Stimulated activated CD4-positive, alpha-beta T cell treated with anti-CD3 and anti-CD28 coated beads, TNF-alpha, amount 100 ng/mL, for 1 hour (primary cell): ENCODE measurements at places on chromosomes 7 and 10.

DNA sequence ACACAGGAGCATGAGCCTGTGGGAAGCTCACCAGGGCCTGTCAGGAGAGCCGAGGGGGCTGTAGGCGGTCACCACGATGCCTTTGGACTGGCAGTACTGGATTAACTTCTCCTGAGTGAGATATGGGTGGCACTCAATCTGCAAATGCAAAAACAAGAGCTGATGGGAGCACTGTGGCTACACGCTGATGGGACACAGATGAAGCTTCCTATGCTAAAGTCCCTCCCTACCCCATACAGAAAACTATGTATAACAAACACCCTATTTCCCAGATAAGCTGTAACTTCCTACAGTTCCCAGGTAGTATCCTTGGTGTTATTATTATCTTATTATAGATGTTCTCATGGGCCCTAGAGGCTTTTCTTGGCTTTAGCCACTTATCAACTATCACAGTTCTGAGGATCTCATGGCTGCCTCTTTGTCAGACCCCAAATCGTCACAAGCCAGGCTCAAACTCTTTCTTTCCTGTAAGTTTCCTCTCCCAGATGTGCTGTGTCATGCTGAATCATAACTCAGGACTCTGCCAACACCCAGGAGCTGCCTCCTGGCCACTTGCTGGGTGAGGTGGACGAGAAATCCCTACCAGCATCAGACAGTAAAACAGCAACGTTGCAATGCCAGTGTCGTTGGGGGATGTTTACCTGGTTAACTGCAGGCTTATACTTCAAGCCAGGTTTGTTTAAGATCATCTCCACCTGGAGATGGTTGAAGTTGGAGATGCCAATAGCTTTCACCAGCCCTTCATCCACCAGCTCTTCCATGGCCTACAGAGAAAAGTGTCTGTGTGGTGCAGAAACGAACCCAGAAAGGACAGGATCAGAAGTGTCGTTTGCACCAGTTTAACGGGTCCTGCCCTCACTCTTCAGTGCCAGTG is 10.3 kb downstream of the AKR1B1 start:
- no peak for DNase-seq

GRCh38 chr10:43681220-43681619 is 32.5 kb upstream of the ZNF32 start:
- DNase-seq = no peak

GRCh38 chr7:4249241-4249640 is 432.9 kb upstream of the FOXK1 start:
- DNase-seq = no peak

GRCh38 chr7:28055161-28055544 is 125.4 kb downstream of the JAZF1 start:
- DNase-seq = no peak

DNA sequence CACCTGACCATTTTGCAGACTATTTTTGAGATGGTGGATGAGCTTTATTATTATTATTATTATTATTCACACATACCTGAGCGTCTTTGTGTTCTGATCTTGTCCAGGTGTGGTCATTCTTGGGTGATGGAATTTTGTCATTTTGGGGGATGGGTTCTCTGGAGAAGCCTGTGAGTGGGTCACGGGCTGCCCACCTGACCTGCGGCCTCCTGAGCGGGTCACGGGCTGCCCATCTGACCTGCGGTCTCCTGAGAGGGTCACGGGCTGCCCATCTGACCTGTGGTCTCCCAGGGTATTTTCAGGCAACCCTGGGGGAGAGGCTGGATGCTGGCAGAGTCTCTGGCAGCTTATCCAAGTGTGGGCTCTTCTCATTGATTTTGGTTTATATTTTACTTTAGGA is 7.3 kb downstream of the SCART1 start:
- DNase-seq = no peak

DNA sequence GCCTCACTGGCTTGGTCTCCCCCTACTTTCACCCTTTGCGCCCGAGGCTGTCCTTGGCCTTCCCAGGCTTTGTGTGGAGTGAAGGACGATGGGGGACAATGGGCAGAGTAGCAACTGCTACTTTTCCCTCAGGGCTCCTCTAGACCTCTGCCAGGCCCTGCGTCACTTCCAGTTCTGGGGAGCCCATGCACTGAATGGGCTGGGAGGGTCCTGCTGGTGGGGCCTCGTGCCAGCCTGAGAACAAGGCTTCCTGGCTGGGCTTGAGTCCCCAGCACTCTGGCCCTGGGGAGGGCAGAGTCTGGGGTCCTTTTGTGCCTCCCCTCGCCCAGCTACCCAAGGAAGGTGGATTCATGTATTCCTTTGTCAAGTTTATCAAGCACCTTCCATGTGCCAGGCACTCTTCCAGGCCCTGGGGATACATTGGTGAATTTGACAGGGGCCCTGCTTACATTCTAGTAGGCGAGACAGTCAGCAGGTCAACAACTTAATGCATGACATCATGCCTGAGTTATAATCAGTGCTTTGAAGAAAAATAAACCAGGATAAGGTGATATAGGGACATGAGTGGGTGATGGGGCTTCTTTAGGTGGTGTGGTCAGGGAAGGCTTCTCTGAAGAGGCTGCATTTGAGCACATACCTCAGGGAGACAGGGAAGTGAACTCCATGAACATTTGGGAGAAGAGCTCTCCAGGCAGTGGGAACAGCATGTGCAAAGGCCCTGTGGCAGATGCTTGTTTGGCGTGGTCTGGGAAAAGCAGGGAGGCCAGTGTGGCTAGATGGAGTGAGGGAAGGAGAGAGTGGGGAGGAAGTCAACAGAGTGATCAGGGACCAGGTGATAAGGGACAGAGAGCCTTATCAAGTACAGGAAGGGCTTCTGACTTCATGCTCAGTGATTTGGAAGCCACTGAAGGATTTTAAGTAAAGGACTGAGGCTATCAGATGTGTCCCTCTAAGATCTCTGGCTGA is 14.1 kb downstream of the ZMIZ1 start:
- DNase-seq = no peak

DNA sequence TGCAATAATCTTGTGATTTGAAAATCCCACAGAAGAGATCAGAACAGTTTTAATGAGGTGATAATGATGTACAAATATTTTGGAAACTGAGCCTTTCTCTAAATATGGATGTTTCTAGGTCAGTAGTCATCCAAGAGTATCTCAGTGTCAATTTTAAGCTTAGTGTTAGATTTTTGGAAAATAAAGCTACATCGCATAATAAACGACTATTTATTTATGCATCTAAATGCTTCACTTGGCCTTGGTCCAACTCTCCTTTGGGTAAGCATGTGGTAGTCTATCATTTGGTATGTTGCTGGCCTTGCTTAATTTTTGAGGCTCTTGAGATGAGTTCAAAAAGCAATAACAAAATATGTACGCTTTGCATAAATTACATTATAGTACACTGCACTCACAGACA is 5.4 kb upstream of the PPP1R9A start:
- no peak for DNase-seq

DNA sequence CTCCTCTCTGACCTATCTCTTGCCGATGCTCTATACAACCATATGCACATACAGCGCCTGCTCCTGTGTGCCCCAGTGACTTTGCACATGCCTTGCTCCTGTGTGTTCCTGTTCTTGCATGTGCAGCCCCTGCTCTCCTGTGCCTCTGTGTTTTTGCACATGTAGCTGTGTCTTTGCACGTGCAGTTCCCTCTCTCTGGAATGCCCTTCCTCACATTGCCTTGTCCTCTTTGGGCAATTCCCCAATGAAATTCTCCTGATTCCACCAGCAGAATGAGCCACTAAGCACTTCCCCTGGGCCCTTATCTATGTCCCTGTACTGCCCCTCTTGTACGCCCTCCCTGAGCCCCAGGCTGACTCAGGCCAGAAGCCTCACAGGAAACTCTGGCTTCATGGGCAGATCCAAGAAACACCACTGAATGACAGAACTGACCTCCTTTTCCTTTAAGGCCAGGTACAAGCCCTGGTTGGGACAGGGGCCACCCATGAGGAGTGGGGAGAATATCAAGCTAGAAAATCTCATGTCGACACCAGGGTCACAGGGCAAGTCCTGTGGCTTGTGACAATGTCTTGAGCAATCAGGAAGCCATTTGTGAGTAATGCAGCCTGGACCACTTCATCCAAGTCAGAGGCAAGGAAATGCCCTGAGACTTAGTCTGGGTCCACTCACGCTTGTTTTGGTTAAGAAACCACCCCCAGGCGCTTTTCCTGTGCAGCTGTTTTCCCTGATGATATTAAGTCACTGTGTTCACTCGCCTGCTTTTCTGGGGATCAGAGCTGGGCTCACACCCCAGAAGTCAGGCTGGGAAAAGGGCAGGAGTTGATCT is 1.9 kb upstream of the ARHGAP22 start:
- no peak for DNase-seq

DNA sequence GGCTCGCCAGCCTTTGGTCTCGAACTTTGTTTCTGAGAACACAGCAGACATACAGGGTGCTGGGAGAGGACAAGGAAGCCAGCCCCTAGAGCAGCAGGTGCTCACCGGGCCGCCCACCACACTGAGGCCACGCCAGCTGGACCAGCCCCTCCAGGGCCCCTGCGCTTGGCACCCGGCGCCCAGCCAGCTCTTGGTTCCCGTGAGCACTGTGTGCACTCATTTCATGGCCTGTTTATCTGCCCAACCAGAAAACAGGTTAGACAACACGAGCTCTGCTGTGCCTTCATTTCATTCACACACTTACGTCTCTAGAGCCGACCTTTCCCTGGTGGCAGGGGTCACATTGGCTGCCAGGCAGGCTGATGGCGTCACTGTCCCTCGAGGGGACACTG is 104.0 kb downstream of the CYTH3 start:
- DNase-seq = no peak

- no peak for DNase-seq
Observed at GRCh38 chr7:24896031-24896501, 83.9 kb downstream of the OSBPL3 start.

DNA sequence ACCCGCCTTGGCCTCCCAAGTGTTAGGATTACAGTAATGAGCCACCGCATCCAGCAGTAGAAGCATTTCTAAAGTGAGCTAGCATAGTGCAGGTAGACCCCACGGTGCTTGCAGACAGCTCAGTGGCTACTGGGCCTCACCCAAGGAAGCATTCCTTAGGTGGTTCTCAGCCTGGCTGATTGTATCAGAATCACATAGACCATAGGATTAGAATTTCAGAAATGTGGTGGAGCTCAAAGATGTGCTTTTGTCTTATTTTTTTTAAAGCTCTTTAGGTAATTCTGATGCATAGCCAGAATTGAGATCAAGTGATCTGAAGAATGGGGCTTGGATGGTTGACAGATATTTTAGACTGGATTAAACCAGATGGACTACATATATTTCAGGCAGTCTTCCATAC is 10.9 kb downstream of the ANLN start:
- DNase-seq = no peak

DNA sequence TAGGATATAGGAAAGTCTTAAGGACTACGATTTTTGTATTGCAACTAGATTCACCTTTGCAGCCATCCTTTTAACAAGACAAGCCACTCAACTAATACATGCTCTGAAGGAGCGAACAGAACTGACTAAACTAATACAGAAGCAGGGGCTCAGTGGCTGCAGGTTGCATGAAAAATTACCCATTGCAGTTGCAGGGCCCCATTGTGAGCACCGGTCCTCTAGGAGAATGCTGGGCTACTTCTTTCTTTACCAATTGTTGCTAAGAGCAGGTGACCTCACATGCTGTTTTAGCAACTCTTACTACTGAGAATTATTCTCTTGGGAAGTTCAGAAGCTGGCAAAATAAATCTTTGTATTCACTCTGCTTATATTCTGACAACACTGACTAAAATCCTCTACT is 64.0 kb upstream of the ANKRD1 start:
- no peak for DNase-seq

DNA sequence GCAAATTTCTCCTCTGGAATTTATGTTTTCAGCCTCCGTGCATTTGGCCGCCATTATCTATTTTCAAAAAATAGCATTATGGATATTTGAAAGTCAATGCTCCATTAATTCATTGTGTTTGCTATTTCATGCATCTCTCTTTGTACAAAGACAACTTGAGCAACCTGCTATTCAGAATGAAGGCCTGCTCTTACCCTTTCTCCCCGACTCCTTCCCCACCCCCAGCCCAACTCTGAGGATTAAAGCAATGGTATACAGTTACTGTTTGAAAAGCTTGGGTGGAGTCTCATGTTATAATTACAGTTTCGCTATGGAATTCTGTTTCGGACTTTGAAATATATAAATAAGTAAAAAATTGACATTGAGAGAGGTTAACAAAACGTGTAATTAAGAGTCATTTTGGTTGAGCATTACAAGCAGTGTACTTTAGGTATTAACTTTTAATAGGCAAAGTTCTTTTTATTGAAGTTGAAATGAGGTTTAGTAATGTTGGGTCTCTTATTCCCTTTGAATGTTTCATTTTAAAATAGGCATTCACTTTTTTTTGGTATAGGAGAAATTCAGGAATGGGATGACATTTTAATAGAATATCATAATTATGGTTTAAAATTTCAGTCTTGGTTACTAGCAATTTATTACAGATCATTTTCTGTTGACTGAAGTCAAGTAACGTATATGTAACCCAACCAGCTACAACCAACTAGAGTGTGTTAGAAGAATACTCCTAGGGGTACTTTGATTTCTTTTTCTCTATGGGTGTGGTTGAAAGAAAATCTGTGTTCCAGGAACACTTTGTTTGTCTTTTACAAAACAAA is 93.1 kb downstream of the ARID5B start:
- no peak for DNase-seq

DNA sequence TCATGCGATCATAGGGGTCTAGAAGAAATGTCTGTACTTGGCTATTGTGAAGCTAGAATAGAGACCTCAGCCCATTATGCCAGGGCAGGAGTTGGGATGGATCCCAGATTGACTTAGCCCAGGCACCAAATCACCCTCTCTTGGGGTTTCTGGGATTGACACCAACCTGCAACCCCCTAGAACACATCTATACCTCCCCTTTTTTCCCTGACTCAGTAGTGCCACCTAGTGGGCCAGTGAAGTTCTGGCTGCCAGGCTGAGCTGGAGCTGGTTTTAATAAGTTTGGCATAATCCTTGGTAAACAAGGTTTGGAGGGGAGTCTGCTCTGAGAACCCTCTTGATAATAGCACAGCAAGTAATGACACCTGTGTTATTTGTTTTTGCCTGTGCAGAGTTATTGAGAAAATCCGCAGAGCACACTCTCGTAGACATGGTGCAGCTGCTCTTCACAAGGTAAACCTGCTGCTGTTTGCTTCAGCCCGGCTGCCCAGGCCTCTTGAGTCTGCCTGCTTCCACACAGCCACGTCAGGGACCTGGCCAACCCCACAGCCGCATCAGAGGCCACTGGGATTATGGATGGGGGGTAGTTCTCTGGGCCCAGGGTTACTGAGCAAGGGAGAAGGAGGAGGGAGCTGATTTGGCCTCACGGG is 43.3 kb upstream of the NFKB2 start:
- DNase-seq = peak; percentile 50

DNA sequence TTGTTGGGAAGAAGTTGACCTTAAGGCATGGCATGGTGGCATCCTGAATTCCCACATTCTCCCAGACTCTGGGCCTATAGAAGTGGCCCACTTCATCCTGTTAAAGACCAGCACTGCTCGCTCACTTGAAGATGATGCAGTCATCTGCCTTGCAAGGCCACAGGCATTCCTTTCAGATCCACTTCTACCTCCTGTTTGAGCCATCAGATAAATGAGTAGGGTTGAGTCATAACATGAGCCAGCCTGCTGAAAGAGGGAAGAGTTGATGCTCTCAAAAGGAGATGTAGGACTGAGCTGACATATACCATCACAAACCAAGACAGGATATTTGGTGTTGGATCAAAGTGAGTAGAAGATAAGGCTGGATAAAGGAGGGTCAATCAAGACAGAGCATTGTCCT is 1.5 kb upstream of the EBLN1 start:
- DNase-seq = no peak
